ENCODE measurements at places on chromosomes 6 and 20. TPM values are rescaled to one million over a fixed set of nuclear protein-coding genes. Genes with fewer than 3 reads are reported as not detected.

DNA sequence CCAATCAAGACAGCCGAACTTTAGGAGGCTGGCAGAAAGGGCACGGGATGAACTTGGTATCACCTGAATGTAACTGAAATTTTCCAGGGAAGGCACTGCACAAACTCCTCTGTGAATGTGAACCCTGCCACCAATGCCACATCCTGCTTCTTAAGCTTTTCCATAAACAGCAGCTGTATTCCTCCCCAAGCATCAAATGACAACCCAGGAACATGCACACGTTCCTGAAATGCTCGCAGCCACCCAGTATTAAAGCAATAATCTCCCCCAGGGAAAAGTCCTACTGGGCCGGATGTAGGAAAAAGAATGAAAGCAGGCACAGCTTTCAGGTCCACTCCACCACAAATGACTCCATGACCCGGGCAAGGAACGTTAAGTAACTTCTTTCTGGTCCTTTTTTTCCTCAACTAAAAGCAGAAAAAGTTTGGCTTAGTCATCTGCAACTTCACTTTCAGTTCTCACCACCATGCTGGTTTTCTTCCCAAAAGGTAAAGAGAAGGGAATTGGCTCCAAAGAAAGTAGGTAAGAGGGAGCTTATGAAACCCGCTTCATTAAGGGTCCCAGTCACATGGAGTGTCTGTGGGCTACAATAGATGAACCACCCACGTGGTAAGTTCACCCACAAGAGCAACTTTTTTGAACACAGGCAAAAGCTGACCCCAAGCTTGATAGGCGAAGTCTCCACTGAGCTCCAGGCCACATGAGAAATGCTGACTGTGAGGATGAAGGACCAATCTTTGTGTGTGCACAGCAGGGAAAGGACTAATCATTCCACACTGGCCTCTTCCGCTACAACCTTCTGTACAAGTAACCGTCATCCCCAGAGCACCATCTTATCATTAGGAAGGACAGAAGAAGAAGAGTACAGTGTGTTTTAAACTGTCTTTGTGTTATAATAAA, 90.1 kb downstream of the HIVEP2 start:
- H3K27me3 ChIP-seq, result no peaks in the 10 kb centered on the region
- peaks cover 7% of the 10 kb centered on the region for H3K4me1 ChIP-seq
- H3K27ac ChIP-seq, result no peak overlapping the region
- H3K4me3 ChIP-seq, result no peak overlapping the region
- DNase-seq, result no peak
- no peaks in the 10 kb centered on the region for H3K36me3 ChIP-seq

Gene LYRM2
- 6.3 TPM for polyA plus RNA-seq

DNA sequence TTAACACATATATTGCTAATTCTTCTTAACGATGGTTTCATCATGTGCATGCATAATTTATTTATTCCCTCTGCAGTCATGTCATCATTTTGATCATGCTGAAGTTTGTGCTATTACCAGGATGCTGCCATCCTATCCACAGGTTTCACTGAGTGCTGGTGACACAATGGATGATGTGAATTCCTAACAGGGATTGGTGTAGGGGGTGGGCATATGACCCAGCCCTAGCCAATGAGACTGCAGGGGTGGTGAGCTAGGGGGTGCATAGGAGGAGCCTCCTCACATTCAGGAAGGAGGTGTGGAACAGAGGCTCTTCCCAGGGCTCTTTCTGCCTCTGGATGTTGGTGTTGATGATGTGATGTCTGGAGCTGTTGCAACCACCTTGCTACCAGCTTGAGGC, 7.5 kb downstream of the CST5 start:
- H3K36me3 ChIP-seq, result no peaks in the 10 kb centered on the region
- peaks cover 8% of the 10 kb centered on the region for H3K27me3 ChIP-seq
- DNase-seq, result no peak
- H3K27ac ChIP-seq, result no peak overlapping the region

DNA sequence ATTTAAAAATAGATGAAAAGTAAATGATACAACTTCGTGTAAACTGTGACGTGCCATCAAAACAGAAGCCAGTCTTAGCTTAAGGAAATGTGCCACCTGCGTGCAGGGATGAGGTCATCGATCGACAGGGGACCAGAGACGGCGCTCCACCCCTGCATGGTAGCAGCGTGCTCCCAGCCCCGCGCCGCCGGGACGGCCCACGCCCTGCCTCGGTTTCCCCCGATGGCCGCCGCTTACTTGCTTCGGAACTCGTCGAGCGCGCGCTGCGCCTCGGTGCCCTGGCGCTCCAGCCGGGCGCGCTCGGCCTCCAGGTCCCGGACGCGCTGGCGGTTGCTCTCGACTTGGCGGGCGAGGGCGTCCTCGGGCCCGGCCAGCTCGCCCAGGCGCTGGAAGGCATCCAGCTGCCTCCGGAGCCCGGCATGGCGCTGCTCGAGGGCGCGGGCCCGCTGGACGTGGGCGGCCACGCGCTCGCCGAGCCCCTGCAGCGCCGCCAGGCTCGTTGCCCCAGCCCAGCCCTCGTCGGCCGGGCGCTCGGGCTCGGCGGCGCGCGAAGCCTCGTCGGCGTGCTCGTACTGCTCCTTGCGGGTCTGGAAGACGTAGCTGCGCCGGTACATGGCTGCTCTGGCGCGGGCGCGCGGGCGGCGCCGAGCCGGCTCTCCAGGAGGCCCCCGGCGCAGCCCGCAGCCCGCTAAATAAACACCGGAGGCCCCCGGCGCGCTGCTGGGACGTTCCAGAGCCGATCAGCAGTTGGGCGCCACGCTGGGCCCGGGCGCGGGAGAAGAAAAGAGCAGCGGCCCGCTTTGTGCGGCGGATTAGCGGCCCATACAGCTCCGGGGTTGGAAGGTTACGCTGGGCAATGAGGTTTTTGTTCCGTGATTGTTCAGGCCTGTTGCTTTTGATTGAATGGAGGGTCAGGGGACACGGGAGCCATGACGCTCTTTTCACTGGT, at the start of gene BFSP1:
TSS of gene BFSP1 (minus strand) at position 664 of the 949 bp plus-strand sequence. CDS start at position 614, 50 bp downstream.
- H3K4me1 ChIP-seq, result peaks cover 15% of the 10 kb centered on the region
- H3K27ac ChIP-seq, result peak within 1 kb of the TSS; percentile 41
- DNase-seq, result peak; percentile 72
- peak within 1 kb of the TSS; percentile 45 for H3K4me3 ChIP-seq
- H3K36me3 ChIP-seq, result no peaks in the 10 kb centered on the region

DNA sequence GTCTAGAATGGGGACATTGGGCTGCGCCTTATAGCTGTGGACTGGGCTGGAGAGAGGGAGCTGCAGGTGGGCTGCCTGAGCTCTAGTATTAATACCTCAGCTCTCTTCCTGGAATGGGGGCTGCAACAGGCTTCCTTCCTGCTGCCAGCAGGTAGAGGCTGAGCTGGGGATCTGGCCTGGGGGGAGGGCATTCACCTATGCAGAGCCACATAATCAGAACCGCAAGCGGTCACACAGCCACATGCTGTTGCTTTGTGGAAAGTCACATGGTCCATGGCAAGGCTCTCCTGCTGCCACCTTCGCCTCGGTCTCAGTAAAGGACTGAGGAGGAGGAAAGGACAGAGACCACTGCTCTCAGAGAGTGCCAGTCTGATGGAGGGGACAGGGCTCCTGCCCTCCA, 35.7 kb downstream of the ITPR3 start:
- no peak overlapping the region for H3K27ac ChIP-seq
- no peaks in the 10 kb centered on the region for H3K27me3 ChIP-seq
- H3K36me3 ChIP-seq, result peaks cover 11% of the 10 kb centered on the region
- no peak overlapping the region for H3K4me3 ChIP-seq
- no peaks in the 10 kb centered on the region for H3K4me1 ChIP-seq

GRCh38 chr6:18392346-18392877, 5.3 kb downstream of the RNF144B start:
- DNase-seq, result no peak
- H3K4me3 ChIP-seq, result no peak overlapping the region
- no peaks in the 10 kb centered on the region for H3K27me3 ChIP-seq
- H3K4me1 ChIP-seq, result peaks cover 64% of the 10 kb centered on the region
- no peaks in the 10 kb centered on the region for H3K36me3 ChIP-seq

DNA sequence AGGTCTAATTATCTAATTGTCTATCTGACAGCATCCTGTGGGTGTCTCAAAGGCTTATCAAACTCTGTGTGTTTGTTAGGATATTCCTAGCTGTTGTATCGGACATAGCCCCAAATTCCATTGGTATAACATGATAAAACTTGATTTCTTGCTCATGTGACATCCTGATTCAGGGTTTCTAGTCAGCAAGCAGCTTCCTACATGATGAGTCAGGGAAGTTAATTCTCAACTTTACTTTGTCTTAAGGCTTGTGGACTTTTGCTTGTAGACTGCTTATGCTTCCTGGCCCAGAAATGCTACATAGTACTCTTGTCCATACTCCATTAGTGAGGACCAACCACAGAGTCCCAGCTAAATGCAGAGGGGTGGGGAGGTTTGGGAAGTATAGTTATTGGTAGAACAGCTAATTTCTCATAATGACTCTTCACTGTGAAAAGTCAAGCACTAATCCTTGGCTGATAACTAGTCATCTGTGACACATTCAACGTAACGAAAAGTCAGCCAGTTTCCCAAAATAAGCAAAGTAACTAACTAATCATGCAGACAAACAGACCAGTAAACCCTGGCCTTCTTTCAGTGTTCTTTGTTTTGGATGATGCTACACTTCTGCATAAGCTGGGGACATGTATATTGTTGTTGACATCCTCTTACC, 25.8 kb downstream of the NKAIN2 start:
- no peaks in the 10 kb centered on the region for H3K27me3 ChIP-seq
- peak; percentile 44 for DNase-seq
- no peaks in the 10 kb centered on the region for H3K36me3 ChIP-seq
- peaks cover 14% of the 10 kb centered on the region for H3K4me1 ChIP-seq

Gene BMP2
- polyA plus RNA-seq, result 5.5 TPM

Gene MEI4
- not detected for polyA plus RNA-seq

GRCh38 chr6:146968041-146968760, 236.0 kb upstream of the STXBP5 start:
- no peak overlapping the region for H3K27ac ChIP-seq
- DNase-seq, result peak; percentile 72
- H3K27me3 ChIP-seq, result peaks cover 6% of the 10 kb centered on the region
- H3K4me3 ChIP-seq, result no peak overlapping the region
- H3K36me3 ChIP-seq, result no peaks in the 10 kb centered on the region

Gene CLIC5
- polyA plus RNA-seq, result not detected

DNA sequence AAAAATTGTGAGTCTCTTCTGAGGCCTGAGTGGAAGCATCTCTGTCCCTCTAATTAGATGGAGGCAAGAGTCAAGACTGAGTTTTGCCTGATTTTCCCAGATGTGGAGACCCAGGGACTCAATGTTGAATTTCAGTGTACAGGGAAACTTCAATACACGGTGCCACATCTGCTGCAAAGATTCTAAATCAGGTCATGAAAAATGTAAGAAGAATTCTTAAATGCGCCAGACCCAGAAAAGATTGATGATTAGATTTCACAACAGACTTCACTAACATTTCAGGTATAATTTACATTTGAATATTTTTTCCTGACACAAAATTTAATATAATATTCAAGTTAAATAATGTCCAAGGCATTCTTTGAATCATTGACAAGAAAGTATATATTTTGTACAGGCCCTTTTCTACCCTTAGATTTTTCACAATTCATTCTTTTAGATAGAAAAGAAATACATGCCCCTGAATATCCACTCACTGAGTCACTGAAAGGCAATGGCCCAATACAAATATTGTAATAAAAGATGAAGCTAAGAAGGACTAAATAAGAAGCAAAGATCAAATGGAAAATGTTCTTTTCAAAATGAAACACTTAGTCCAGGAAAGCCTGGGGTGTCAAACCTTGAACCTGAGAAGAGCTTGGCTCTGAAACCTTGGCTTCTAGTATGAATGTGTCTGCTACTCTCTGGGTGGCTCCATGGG, 18.2 kb upstream of the HDGFL1 start:
- H3K4me1 ChIP-seq, result no peaks in the 10 kb centered on the region
- no peak overlapping the region for H3K4me3 ChIP-seq
- H3K27me3 ChIP-seq, result no peaks in the 10 kb centered on the region

Gene EBF4
- polyA plus RNA-seq, result 2.5 TPM

GRCh38 chr20:1671891-1672669, 14.5 kb upstream of the SIRPG start:
- peaks cover 5% of the 10 kb centered on the region for H3K27me3 ChIP-seq
- H3K4me3 ChIP-seq, result no peak overlapping the region
- no peak for DNase-seq
- H3K4me1 ChIP-seq, result no peaks in the 10 kb centered on the region

Gene CCN6
- polyA plus RNA-seq, result not detected

Gene SLC16A10
- polyA plus RNA-seq, result 0.18 TPM

GRCh38 chr20:38018385-38018784, 14.9 kb downstream of the TTI1 start:
- no peak overlapping the region for H3K4me3 ChIP-seq
- no peak for DNase-seq
- H3K27me3 ChIP-seq, result no peaks in the 10 kb centered on the region
- H3K27ac ChIP-seq, result no peak overlapping the region
- H3K4me1 ChIP-seq, result peaks cover 15% of the 10 kb centered on the region
- peaks cover 11% of the 10 kb centered on the region for H3K36me3 ChIP-seq

- DNase-seq, result peak; percentile 89
- no peaks in the 10 kb centered on the region for H3K36me3 ChIP-seq
- peaks cover 32% of the 10 kb centered on the region for H3K4me1 ChIP-seq
- no peaks in the 10 kb centered on the region for H3K27me3 ChIP-seq
- H3K27ac ChIP-seq, result peak overlapping the region; percentile 94
Observed at GRCh38 chr6:157323966-157324300, 614 bp upstream of the TMEM242 start.

DNA sequence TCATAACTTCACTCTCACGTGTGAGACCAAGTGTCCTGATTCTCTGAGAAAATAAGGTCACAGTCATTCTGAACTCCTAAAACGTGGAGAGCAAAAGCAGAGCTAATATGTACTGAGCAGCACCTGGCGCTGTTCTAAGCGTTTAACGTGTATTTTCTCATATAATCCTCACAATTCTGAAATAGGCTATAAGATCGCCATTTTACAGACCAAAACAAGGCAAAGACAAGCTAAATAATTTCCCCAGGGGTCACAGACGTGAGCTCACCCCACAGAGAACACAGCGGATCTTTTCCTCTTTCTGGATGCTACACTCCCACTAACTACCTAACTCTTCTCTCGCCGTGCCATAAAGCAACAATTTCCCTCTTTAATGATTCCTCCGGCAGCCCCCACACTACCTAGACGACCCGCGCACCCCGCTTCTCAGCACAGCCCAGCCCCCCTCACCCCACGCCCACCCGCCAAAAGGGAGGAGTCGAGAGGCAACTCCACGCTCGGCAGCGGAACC, 636 bp downstream of the SUPT3H start:
- no peak for DNase-seq
- H3K36me3 ChIP-seq, result no peaks in the 10 kb centered on the region
- H3K27me3 ChIP-seq, result no peaks in the 10 kb centered on the region

GRCh38 chr20:59299945-59300332, 472 bp upstream of the EDN3 start:
- H3K27ac ChIP-seq, result no peak overlapping the region
- H3K27me3 ChIP-seq, result no peaks in the 10 kb centered on the region
- no peak overlapping the region for H3K4me3 ChIP-seq
- H3K36me3 ChIP-seq, result no peaks in the 10 kb centered on the region
- no peak for DNase-seq
- no peaks in the 10 kb centered on the region for H3K4me1 ChIP-seq

GRCh38 chr6:38284802-38285394, 354.8 kb downstream of the BTBD9 start:
- H3K4me1 ChIP-seq, result peaks cover 17% of the 10 kb centered on the region
- no peaks in the 10 kb centered on the region for H3K36me3 ChIP-seq
- H3K27ac ChIP-seq, result no peak overlapping the region
- DNase-seq, result no peak
- H3K4me3 ChIP-seq, result no peak overlapping the region

GRCh38 chr6:3612341-3613041, 139.0 kb downstream of the PXDC1 start:
- no peak overlapping the region for H3K27ac ChIP-seq
- peaks cover 5% of the 10 kb centered on the region for H3K4me1 ChIP-seq
- peaks cover 10% of the 10 kb centered on the region for H3K27me3 ChIP-seq
- DNase-seq, result peak; percentile 34

Gene TCF19
- 14.5 TPM for polyA plus RNA-seq

Gene OPN5
- 0.02 TPM for polyA plus RNA-seq

Measured in endothelial cell of umbilical vein (primary cell).